ENCODE measurements at places on chromosomes 5 and 9. TPM values are rescaled to one million over a fixed set of nuclear protein-coding genes. Genes with fewer than 3 reads are reported as not detected.

The TRPM3 gene
- 8.8 TPM for total RNA-seq

The CSF1R gene
- under 0.01 TPM for total RNA-seq

The FOXD1 gene
- total RNA-seq, result 0.74 TPM

The ZFP2 gene
- total RNA-seq, result 2.7 TPM

The SLC1A3 gene
- total RNA-seq, result 3.7 TPM

The FAM163B gene
- not detected for total RNA-seq

The PTGS1 gene
- total RNA-seq, result 6.3 TPM

The LHX3 gene
- total RNA-seq, result not detected

The RBM18 gene
- 13.0 TPM for total RNA-seq

The LCN10 gene
- not detected for total RNA-seq

The KCNT1 gene
- total RNA-seq, result not detected

The SHROOM1 gene
- total RNA-seq, result 7.6 TPM

The FAM81B gene
- total RNA-seq, result not detected

The ANKRD31 gene
- 0.16 TPM for total RNA-seq

The ABCA1 gene
- 40.1 TPM for total RNA-seq

The PCDHA12 gene
- total RNA-seq, result 0.09 TPM

The F2RL2 gene
- total RNA-seq, result 18.6 TPM

The PTGER4 gene
- 0.57 TPM for total RNA-seq

The NEUROG1 gene
- not detected for total RNA-seq

The GPX8 gene
- 79.7 TPM for total RNA-seq

The RGMB gene
- 145 TPM for total RNA-seq

The FABP6 gene
- total RNA-seq, result not detected

The INSL6 gene
- total RNA-seq, result not detected

The CDX1 gene
- total RNA-seq, result 0.65 TPM

The INSL4 gene
- total RNA-seq, result not detected

The TEX48 gene
- total RNA-seq, result not detected

The SSBP2 gene
- total RNA-seq, result 34.3 TPM

The PCDHA13 gene
- total RNA-seq, result 0.08 TPM

The ZNF169 gene
- 4.0 TPM for total RNA-seq

The RLN2 gene
- not detected for total RNA-seq

The AMACR gene
- total RNA-seq, result 19.1 TPM

The SLC6A19 gene
- not detected for total RNA-seq

The MELK gene
- 2.9 TPM for total RNA-seq

The GFI1B gene
- not detected for total RNA-seq

The ZBED3 gene
- 0.90 TPM for total RNA-seq

The PLCXD3 gene
- 13.0 TPM for total RNA-seq

The PTPRD gene
- total RNA-seq, result 13.7 TPM

The KIF24 gene
- total RNA-seq, result 0.74 TPM

The PCDHB15 gene
- total RNA-seq, result not detected

The ACER2 gene
- 2.4 TPM for total RNA-seq

The CARTPT gene
- not detected for total RNA-seq

The RAD1 gene
- total RNA-seq, result 38.6 TPM

The CCL19 gene
- total RNA-seq, result not detected

The HMCN2 gene
- total RNA-seq, result not detected

The C9orf43 gene
- 0.63 TPM for total RNA-seq

The NR5A1 gene
- total RNA-seq, result not detected

The SPATA31D4 gene
- not detected for total RNA-seq

The RPL12 gene
- 511 TPM for total RNA-seq

The KCNN2 gene
- total RNA-seq, result not detected

The GPR151 gene
- not detected for total RNA-seq

The RXFP3 gene
- not detected for total RNA-seq

The DCAF10 gene
- total RNA-seq, result 46.1 TPM

The ADAMTSL2 gene
- not detected for total RNA-seq

The SIT1 gene
- total RNA-seq, result 1.6 TPM

All from fibroblast of the aortic adventitia (primary cell).